ELR (cell line): ENCODE measurements at places on chromosomes 1 and 21.

DNA sequence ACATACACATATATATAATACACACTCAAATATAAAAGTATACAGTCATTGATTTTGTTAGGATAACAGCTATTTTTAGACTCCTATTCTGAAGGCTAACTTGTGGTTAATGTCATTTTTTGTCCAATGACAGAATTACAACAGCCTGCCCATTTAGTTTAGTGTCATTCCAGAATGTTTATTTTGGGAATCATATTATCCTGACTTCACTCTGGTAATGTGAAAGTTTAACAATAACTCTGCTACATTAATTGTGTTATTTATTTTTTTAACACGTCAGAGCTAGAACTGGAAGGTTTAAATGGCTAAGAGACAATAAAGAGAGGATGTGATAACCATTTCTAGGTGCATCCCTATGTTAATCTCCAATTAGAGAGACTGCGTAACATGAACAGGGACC lies 648.1 kb downstream of the USP25 start:
- no peak for DNase-seq

- no peak for DNase-seq
These were observed 46.0 kb downstream of the KCNJ6 start for GRCh38 chr21:37870221-37870620.

GRCh38 chr1:206479183-206480125 lies 9.2 kb downstream of the IKBKE start:
- DNase-seq, result peak; percentile 86

DNA sequence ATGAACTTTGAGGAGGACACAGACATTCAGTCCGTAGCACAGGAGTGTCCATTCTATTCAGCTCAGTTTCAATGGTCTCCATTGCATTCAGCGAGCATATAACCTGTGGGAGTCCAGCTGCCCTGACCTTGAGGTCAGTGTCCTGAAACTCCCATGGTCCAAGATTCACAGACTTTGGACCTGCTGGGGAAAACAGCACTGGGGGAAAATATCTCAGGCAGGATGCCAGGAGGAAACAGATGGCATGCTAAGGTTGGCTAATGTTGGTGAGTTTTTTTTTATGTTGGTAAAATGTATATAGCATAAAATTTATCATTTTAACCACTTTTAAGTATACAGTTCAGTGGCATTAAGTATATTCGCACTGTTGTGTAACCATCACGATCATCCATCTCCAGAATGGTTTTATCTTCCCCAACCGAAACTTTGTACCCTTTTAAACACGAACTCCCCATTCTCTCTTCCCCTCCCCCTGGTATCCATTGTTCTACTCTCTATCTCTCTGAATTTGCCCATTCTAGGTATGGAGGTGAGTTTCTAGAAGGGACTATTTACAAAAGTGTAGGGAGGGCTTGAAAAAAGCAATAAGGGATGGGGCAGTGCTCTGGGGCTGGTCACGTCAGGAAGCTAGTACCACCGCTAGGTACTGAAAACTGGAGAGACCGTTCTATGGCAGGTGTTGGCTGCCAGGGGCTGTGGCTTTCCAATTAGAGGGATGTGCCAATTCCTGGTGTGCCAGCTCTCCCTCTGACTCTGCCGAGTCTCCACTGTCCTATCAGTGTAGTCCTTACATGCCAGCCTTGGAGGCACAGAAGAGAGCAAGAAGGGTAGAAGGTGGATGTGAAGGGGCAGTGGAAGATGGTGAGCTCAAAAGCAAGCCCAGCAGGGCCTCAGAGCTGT lies 85.3 kb downstream of the FOXD2 start:
- no peak for DNase-seq

DNA sequence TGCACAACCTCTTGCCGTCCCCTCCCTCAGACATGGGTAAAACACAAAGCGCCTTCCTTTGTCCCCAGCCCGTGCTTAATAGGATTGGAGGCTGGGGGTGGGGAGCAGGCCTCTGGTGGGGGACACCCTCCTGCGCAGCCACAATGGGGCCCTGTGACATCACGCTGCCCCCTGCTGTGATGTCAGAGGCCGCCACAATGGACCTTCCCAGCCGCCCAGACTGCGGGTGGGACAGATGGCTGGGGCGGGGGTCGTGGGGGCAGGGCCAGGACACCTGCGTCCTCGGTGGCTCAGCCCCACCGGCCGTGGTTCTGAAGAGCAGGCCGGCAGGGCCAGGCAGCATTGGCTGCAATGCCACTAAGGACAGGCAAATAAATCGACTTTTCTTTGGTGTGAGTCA lies 39.9 kb downstream of the EPHA2 start:
- no peak for DNase-seq

GRCh38 chr1:21518774-21519455 lies 9.7 kb downstream of the ALPL start:
- no peak for DNase-seq
